ENCODE measurements at places on chromosomes 13 and 19. TPM values are rescaled to one million over a fixed set of nuclear protein-coding genes. Genes with fewer than 3 reads are reported as not detected.

DNA sequence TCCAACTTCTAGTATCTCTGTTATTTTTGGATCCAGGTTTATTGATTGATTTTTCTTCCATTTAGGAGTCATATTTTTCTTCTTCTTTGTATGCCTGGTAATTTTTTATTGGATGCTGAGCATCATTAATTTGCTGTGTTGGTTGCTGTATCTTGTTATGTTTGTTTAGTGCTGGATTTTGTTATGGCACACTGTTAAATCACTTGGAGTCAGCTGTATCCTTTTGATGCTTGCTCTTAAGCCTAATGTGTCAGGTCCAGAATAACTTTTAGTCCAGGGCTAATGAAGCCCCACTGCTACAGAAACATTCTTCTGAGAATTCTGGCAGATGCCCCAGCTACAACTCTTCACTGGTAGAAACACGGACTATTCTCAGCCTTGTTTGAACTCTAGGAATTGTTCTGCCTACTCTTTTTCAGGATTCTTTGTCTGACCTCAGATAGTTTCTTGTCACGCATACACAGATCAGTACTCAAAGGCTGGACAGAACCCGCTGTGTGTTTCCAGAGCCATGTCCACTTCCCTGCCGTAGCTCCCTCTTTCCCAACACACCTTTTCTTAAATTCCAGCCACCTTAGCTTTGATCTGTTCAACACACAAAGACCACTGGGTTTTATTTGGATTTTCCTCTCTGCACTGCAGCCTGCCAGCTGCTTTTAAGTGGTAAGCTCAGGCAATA is 137.1 kb upstream of the WASF3 start:
- no peak for DNase-seq

GRCh38 chr19:756236-756635 is 5.3 kb downstream of the MISP start:
- DNase-seq, result no peak

- DNase-seq, result peak; percentile 21
Observed at GRCh38 chr19:14310055-14310454, 71.2 kb upstream of the ADGRE5 start.

- DNase-seq, result no peak
Observed at GRCh38 chr13:79918620-79919019, 422.3 kb downstream of the SPRY2 start.

DNA sequence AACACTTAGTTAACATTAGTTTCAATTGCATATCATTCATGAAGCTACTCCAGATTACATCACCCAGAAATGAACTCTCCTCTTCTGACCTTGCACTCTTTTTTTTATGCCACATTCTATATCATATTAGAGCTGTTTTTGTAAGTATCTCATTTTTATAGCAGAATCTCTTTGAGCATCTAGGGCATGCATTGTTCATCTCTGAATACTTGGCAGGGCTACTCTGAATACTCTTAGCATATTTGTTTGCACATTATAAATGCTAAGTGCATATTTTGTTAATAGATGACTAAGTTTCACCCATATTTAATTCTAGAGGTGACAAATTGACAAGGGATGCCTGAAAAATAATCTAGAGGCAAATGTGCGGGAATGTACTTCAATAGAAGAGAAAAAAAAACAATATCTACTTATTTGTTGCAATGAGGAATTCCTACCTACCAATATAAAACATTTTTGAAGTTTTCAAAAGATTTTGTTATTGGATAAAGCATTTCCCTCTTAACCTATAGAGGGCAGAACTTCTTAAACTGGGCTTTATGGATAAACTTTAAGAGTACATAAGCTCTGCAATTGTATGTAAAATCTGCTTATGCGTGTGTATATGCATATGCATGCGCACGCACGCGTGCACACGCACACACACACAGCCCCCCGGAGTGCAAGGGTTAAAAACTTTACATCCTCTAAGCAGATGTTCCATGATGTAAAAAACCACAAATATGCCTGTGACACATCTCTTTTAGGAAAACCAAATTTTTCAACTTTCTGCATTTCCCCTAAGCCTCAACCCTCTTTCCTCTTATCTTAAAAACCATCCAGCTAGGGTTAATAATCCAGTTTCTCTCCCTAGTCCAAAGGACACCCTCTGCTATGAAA is 73.0 kb upstream of the OXGR1 start:
- no peak for DNase-seq

- DNase-seq, result no peak
Observed at GRCh38 chr13:76692346-76692745, 193.9 kb downstream of the KCTD12 start.

- no peak for DNase-seq
Observed at GRCh38 chr19:41811036-41811435, 14.6 kb downstream of the CEACAM3 start.

GRCh38 chr19:1070576-1070930 is 3.6 kb downstream of the ARHGAP45 start:
- DNase-seq, result no peak

- no peak for DNase-seq
Observed at GRCh38 chr13:41751734-41752445, 209.0 kb downstream of the VWA8 start.

DNA sequence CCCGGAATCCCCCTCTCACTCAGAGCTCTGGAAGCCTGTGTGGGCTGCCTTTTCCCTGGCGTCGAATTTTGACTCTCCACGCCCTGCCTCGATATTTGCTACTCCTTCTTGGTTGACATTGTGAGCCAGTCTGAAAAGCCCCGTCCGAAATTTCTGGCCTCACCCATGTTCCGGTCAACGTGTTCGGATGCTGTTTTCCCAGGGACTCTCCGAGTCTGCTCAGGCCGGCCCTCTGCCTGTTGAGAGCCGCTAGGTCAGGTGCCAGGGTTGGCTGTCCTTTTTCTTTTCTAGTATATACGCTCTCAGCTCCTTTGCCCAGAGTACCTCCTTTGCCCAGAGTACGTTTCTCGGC is 6.8 kb upstream of the DGKH start:
- DNase-seq, result no peak

- DNase-seq, result peak; percentile 67
Observed at GRCh38 chr19:23394511-23394910, 760 bp downstream of the ZNF91 start.

- no peak for DNase-seq
Observed at GRCh38 chr19:2600914-2601870, 101.3 kb downstream of the GNG7 start.

- no peak for DNase-seq
Observed at GRCh38 chr19:35932291-35932936, 3.8 kb upstream of the LRFN3 start.

GRCh38 chr19:33862981-33863380 is 66.3 kb downstream of the KCTD15 start:
- no peak for DNase-seq

DNA sequence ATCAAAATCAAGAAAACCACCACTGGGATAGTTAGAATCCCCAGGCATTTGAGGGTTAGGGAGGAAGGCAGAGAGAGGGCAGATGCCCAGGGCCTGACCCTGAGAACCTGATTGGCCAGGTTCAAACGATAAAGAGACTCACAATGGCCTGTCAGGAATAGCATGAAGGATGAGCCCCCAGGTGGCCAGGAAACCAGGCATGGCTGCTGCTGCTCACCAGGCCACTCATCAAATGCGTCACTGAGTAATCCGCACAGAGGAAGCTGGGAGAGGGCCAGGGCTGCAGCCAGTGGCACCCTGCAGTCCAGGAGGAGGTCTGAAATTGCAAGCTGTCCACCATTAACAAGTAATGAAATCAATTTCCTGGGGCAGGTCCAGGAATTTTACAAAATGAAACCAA is 111.3 kb downstream of the KATNAL1 start:
- no peak for DNase-seq

DNA sequence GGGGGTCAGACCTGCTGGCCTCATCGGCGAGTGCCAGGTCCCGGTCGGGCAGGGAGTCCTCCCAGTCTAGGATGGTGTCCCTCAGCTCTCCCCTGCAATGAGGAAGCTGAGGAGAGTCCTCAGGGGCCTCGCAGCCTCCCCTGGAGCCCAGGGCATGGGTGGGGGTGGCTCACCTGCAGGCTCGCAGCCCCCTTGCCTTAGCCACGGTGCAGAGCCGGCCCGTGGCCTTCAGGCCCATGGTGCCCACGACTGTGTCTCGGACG is 6.8 kb downstream of the SIRT6 start:
- DNase-seq, result no peak

DNA sequence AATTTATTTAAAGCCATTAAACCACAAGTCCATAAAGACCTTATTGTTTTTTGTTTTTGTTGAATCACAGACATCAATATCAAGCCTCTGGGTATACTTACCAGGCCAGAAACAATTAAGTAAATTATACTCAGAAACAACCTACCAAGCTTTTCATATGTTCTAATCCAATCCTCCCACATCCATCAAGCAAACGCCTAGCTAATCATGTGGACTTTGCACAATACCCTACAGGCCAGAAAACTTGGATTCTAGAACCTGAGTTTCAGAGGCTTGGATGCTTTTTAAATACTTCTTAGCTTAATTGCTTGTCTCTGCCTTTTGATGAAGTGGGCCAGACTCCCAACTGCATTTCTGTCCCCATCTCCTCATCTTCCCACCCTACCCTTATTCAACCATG is 39.9 kb downstream of the TGDS start:
- no peak for DNase-seq

DNA sequence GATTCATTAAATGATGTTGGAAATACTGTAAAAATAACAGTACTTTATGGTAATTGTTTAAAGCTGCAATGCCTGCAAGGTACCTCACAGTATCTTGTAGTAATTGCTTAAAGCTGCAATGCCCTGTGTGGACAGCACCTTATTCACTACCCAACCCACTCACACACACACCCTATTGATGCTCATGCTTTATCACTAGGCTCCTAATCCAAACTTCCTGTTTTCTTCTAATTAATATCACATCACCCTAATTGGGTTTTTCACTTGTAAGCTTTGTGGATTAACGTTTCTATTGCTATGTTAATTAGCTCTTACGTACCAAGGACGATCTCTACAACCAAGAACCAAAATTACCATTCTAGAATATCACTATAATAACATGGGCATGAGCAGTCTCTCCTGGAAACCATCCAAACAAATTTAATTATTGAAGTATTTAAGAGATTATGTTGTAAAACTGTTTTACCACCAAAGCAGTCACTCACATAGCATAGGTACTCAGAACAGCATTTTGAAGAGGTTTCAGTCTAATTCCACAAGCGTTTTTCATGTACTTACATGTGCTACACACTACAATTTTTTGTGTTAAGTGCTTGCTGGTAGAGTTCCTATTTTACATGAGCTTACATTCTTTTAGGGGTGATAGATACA is 303.8 kb downstream of the PCDH9 start:
- no peak for DNase-seq

Gene CALR3
- not detected for total RNA-seq

Gene A1BG
- total RNA-seq, result 2.0 TPM

Gene SCAF1
- 46.2 TPM for total RNA-seq

Gene ZNF547
- 0.92 TPM for total RNA-seq

Gene CCDC169
- total RNA-seq, result not detected

Gene PDX1
- total RNA-seq, result not detected

Gene FCER2
- total RNA-seq, result 0.52 TPM

Gene PRODH2
- not detected for total RNA-seq

Gene MYPOP
- total RNA-seq, result 7.2 TPM

Gene CBARP
- 0.14 TPM for total RNA-seq

Gene LILRB4
- 1.5 TPM for total RNA-seq

Gene GPR18
- total RNA-seq, result 41.7 TPM

Gene SBSN
- not detected for total RNA-seq

Gene CEACAM7
- total RNA-seq, result not detected

Gene ATP8A2
- 0.68 TPM for total RNA-seq

Measured in natural killer cell (primary cell).